Inflammatory macrophage treated with lipopolysaccharide for 4 hours (primary cell): ENCODE measurements at places on chromosomes 7 and 10.

- no peak for DNase-seq
These were observed 31.3 kb upstream of the GDI2 start for GRCh38 chr10:5844345-5845055.

- peak; percentile 84 for DNase-seq
These were observed 5.4 kb upstream of the FAM170B start for GRCh38 chr10:49139028-49139845.

DNA sequence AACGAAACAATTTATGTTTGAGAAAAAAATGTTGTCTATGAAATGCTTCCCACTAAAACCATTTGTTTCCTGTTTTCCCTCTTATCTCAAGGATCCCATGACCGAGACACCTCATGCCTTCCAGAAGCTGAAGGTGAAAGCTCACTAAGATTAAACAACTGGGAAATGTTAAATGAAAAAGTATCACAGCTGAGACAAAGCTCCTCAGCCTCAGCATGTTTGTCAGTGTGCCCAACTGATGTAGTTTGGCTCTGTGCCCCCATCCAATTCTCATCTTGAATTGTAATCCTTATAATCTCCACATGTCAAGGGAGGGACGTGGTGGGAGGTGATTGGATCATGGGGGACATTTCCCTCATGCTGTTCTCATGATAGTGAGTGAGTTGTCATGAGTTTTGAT, 327.3 kb downstream of the HTR7 start:
- no peak for DNase-seq

GRCh38 chr10:114151486-114151885, 22.5 kb downstream of the CCDC186 start:
- no peak for DNase-seq

DNA sequence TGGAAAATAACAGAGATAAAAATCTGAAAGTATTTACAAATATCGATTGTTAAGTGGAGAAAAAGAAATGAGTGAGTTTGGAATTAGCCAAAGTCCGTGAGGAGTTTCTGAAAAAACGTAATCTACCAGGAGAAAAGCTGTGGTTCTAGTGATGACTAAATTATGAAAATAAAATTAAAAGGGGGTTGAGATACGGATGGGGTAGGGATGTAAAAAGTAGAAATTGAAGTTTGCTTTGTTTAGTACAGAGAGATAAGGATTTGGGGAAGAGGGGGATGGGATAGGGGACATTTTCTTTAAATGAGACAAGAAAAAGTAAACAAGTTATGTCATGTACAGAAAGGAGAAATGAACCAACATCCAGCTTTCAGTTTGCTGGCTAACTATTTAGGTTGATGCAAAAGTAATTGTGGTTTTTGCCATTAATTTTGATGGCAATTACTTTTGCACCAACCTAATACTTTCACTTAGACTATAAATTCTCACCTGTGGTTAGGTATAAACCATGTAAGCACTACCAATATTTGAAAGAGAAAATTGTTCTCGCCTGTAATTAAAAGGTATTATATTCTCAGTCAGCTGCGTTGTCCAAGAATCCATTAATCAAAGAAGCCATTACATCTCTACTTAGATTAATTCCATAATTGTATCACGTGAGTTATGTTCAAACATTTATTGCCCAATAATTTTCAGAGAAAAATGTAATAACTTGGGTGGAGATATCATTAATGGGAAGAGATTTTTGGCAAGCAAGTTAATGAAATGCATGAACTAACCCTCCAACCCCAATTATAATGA, 143.0 kb upstream of the NRP1 start:
- no peak for DNase-seq

- DNase-seq: no peak
These were observed 89.3 kb downstream of the BEND7 start for GRCh38 chr10:13439313-13440184.

- no peak for DNase-seq
These were observed 77.9 kb downstream of the HIPK2 start for GRCh38 chr7:139699640-139700504.

DNA sequence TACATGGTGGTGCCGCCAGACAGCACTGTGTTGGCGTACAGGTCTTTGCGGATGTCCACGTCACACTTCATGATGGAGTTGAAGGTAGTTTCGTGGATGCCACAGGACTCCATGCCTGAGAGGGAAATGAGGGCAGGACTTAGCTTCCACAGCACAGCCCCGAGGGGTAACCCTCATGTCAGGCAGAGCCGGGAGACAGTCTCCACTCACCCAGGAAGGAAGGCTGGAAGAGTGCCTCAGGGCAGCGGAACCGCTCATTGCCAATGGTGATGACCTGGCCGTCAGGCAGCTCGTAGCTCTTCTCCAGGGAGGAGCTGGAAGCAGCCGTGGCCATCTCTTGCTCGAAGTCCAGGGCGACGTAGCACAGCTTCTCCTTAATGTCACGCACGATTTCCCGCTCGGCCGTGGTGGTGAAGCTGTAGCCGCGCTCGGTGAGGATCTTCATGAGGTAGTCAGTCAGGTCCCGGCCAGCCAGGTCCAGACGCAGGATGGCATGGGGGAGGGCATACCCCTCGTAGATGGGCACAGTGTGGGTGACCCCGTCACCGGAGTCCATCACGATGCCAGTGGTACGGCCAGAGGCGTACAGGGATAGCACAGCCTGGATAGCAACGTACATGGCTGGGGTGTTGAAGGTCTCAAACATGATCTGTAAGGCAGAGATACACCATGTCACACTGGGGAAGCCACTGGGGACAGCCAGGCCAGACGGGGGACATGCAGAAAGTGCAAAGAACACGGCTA, 104.6 kb upstream of the TNRC18 start:
- DNase-seq: no peak

DNA sequence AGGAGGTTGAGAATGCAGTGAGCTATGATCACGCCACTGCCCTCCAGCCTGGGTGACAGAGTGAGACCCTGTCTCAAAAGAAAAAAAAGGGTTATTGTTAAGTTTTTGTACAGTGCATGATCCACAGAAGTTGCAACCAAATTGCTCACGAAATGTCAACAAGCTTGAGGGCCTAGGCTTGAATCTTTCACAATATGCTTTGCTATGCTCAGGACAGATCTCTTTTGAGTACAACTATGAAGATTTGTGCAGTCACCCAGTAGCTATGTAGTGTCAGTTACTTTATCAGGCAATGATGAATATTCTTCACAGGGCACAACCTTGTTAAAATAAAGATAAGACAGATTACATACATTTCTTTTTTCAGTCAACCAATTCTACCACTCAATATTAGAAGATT, 109.2 kb downstream of the PRTFDC1 start:
- no peak for DNase-seq

DNA sequence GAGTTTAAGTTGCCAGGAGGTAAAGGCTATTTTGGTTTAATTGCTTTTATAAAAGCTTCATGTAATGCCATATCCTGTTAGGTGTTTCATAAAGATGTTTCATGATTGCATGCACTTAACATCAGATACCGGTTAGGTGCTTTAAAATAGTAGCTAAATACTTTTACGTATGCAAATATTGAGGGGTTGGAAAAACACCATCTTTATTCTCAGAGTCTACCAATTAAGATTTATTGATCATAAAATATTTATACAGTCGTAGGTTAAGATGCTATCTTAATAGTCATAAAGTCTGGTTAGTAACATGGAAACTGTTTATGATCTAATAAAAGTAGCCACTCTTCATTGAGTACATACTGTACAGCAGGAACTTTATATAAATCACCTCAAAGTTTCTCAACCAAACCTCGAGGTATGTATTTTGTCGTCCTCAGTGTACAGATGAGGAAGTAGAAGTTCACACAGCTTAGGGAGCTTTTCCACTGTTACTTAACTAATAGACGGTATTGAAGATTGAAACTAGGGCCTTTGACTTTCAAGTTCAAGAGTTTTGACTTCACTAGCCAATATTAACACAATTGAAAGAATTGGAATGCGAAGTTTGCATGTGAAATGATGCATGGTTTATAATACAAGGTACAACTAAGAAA, 897.1 kb downstream of the GATA3 start:
- DNase-seq: no peak

DNA sequence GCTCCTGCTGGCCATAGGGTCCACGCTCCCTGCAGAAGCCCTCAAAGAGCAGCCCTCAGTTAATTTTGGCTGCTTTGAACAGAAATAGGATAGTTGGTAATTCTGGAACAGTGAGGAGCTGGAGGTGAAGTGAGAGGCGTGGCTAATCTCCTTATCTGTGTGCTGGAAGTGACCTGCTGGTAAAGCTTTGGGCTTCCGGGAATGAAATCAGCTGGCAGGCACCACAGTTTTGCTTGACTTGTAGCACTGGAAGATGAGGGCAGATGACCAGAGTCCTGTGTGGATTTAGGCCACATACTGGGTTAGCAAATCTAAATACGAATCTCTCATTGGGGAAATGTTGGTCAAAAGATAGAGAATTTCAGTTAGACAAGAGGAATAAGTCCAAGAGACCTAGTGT, 10.2 kb downstream of the ATP6V0E2 start:
- no peak for DNase-seq

DNA sequence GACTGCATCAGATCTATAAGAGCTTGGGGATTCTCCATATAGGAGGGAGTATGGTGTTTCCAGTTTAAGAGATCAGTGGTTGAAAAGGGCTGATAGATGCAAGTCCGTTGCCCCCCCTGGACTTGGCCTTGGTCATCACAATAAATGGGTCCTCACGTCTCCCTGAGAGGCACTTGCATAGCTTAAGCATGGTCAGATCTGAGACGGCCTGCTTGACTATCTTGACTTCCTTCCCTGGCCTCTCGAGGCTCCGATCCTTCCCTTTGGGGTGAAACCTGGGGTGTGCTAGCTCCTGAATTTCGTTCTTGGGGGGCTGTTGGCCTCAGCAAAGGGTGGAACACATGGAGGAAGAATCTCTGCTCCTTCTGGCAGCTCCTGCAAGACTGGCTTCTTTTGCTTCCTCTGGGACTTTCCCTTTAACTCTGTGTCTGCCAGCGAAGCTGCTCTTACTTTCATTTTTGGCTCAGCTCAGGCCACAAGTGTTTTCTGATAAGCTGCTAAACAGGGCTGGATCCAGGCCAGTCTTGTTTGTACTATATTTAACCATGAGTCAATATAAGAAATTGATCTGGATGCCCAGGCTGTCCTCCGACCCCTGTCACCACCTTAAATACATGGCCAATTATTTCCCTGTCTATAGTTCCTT, 11.2 kb upstream of the ZNF485 start:
- DNase-seq: peak; percentile 71

- DNase-seq: no peak
These were observed 1104.2 kb downstream of the GATA3 start for GRCh38 chr10:9158675-9159074.

DNA sequence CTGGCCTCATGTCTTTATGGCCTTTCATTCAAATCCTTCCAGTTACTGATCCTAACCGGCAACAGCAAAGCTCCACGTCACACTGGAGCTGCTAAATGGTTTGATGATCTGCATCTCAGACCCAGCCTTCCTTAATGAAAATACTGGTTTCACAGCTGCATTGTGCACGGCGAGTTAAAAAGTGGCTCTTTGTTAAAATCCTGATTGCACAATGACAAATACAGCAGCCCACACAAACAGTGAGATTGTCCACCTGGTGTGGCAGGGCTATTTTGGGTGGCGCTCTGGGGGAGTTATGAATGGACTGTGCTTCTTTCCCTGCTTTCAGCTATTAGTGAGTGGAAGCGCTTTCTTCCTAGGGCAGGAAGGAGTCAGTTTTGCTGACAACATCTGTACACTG, 63.4 kb upstream of the C1QL3 start:
- no peak for DNase-seq

- no peak for DNase-seq
These were observed 53.3 kb upstream of the KCTD7 start for GRCh38 chr7:66575398-66575797.

- DNase-seq: no peak
These were observed 816.4 kb downstream of the GRM8 start for GRCh38 chr7:126436213-126436868.

- no peak for DNase-seq
These were observed 598 bp downstream of the JAZF1 start for GRCh38 chr7:28180031-28180363.

GRCh38 chr10:34858003-34858402, 42.9 kb upstream of the PARD3 start:
- no peak for DNase-seq

- no peak for DNase-seq
These were observed 27.2 kb downstream of the PWWP2B start for GRCh38 chr10:132423966-132424861.

- DNase-seq: peak; percentile 65
These were observed 86.1 kb upstream of the DNAJB6 start for GRCh38 chr7:157250605-157251228.

GRCh38 chr7:50210706-50211115, 93.8 kb upstream of the IKZF1 start:
- DNase-seq: no peak

DNA sequence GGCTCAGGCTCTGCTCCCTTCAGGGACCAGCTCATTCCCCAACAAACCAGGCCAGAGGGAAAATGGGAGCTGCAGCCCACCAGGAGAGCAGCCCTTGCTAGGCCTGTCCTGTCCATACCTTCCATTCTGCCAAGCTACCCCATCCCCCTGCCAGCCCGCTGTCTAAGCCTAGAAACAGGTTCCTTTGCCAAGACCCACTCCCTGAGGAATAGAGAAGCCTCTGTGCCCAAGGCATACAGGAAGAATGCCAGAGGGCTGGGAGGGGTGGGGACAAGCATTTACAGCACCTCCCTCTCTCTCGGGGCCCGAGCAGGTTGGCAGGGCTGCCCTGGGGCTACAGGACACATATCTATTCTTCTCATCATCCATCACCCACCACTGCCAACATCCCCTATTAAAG, 178.3 kb downstream of the GRID1 start:
- DNase-seq: no peak

- DNase-seq: no peak
These were observed 24.0 kb downstream of the ZNRF2 start for GRCh38 chr7:30308389-30308788.

- no peak for DNase-seq
These were observed 53.6 kb upstream of the DNAAF5 start for GRCh38 chr7:672891-673290.

- no peak for DNase-seq
These were observed 140.1 kb downstream of the GFRA1 start for GRCh38 chr10:116132780-116133399.

DNA sequence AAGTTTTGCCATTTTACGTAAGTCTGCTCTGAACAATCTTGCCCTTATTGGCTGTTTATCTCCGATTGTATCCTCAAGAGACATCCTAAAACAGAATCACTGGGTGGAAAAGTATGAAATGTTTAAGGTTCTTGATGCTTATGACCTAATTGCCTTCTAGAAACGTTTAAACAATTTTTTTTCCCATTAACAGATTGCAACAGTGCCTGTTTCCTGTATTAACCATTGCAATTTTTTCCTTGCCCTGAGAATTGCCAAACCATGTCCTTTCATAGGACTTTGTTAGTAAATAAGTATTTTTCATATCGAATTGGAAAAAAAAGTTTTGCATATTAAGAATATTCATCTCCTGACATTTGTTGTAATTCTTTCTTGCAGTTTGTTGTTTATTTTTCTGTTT, 639.8 kb downstream of the INHBA start:
- peak; percentile 73 for DNase-seq
